ENCODE measurements at places on chromosomes 7 and 10.

DNA sequence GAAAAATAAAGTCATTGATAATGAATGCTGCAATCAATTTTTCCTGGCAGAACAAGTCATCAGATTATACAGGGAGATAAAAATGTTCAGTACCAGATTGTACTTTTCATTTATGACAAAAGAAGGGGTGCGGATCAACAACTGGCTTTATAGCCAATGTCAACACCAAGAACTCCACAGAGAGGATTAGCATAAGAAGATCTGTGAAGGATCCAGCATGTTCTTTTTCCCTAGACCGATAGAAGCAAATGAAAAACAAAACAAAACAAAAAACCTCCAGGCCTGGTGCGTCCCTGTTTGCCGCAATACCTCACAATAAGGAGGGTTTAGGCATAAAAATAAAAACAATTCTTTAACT is 34.7 kb upstream of the PRKAR2B start:
- DNase-seq: no peak

DNA sequence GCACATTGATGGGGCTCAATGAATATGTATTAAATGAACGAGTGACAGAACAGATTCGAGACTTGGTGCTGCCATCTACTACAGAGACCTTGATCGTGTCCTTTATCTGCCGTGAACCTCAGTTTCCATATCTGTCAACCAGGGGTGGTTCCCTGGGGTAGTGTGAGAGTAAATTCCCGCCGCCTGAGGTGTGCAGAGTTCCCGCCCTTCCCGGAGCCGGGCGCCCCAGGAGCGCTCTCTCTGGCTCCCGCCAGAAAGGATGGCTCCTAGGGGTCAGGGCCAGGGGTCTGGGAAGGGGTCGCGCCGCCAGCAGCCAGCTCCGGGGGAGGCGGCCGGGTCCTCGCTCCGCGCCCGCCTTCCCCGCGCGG is 333 bp upstream of the PLCE1 start:
- no peak for DNase-seq

DNA sequence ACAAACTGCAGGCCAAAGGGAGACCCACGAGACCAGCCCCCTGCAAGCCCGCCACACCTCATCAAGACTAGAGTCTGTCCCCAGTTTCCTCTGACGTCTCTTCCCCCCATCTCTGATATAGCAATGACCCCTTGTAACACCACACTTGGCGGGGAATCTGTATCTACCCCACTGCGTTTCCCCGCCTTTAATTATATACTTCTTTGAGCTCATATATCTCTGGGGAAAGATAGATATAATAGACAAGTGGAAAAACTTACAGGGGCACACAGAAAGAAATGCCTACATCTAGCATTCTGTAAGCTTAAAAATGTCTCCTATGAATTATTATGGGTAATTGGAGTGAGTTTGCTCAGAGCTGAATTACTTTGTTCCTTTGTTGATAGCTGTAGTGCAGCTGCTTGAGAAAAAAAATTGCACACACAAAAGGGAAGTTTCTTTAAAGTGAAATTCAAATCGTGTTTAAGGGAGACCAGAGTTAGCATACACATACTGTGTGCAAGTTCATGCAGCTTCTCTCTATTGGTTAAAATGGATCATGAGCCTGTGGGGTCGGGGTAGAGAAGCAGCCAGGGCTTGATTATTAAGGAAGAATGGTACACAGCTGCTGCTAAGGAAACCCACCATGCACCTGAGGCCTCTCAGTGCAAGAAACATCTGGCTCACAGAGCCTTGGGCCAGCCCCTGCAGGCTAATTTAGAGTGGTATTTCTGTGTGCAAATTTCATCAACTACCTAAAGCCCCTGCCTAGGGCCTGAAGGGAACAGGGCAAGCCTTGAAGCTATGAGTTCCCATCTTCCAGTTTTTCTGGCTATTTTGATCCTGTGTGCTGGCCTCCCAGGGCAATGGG is 32.5 kb downstream of the CDCA7L start:
- no peak for DNase-seq

DNA sequence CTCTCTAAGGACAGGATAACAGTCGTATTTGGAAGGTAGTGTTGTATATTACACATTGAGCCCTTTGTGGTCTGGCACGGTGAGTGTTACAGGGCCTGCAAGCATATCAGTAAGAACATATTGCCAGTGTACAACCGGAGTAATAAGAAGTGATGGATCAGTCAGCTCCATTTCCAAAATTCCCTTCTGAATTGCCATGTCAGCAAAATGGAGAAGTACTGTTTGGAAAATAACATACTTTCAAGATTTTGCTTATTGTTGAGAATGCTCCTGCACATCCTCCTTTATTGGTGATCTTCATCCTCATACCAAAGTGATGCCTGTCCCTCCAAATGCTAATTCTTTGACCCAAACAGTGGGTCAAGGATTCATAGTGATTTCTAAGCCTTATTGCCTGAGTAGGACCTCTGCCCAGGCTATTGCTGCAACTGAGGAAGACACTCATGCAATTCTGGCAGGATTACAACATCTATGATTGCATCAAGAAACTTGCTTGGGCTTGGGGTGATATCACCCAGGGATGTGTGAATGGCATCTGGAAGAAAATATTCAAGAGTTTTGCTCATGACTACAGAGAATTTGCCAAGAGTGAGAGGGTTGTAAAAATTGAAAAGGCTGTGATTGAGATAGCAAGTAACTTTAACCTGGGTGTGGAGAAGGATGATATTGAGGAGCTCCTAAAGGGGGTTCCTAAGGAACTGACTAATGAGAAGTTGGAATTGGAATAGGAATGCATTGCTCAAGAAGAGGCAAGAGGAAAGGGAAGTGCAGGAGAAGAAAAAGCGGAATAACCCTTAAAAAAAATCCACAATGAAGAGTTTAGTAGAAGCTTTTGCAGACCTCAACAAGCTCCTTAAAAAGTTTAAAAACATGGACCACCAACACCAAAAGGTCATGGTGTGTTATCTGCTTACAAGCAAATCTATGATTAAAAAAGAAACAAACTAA is 452.2 kb upstream of the SORCS1 start:
- no peak for DNase-seq

DNA sequence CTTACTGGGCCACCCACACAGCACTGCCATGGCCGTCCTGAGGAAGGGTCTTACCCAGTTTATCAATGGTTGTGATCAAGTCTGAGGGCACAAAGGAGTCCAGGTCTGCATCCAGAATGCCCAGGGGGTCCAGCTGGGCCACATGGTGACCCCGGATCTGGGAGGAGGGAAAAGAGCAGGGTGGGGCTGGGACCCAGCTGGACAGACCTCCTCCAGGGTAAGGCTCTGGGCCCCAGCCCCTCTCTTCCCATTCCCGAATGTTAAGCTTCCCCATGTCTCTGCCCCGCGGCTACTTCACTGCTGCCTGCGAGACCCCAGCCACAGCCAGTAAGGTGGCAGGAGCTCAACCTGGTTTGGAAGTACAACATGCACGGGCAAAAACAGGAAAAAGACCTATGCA is 9.5 kb downstream of the OGDHL start:
- DNase-seq: no peak
